C1 segment of cervical spinal cord (tissue), 14 donors: ENCODE measurements at places on chromosomes 4 and X.

- no peak for DNase-seq
Observed at GRCh38 chr4:15765910-15766697, 12.0 kb upstream of the CD38 start.

DNA sequence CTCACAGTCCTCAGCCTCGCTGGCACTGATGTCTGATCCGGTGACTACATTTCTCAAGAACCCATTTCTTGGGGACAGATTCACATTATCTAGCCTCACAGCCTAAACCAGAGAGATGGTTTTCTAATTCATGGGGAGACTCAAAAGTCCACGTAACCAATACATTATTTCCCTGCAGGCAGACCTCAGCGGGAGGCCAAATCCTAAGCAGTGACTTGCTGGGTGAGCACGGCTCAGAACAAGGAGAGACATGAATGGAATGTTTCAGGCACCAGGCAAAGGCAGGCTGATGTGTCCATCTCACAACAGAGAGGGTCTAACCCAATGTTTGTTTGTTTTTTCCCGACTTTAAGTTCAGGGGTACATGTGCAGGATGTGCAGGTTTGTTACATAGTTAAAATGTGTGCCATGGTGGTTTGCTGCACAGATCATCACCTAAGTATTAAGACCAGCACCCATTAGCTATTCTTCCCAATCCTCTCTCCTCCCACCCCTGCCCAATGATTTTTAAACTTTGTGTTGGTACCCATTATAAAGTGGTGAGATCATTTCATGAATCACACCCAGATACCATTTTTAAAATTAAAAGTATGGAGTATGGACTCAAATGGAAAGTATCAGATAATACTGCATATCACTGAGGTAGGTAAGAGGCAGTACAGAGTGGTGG lies 53.3 kb downstream of the SCD5 start:
- DNase-seq, result no peak

DNA sequence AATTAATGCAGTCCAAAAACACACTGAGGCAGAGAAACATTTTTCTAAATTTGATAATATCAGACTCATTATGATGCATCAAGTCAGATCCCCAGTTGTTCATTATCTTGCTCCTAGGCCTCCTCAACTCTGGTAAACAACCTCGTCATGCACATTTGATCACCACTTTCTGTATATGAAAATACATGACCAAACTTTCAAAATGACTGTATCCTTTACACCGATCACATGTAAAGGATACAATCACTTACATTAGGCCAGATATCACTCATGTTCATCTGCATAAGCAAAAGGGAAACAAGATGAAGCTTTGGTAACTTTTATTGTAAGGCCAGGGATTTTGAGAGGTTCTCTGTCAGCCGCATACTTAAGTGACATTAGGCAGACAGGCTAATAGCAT lies 99.4 kb upstream of the IL1RAPL1 start:
- no peak for DNase-seq

- DNase-seq, result no peak
Observed at GRCh38 chrX:82219129-82219528, 1017.2 kb downstream of the SH3BGRL start.

DNA sequence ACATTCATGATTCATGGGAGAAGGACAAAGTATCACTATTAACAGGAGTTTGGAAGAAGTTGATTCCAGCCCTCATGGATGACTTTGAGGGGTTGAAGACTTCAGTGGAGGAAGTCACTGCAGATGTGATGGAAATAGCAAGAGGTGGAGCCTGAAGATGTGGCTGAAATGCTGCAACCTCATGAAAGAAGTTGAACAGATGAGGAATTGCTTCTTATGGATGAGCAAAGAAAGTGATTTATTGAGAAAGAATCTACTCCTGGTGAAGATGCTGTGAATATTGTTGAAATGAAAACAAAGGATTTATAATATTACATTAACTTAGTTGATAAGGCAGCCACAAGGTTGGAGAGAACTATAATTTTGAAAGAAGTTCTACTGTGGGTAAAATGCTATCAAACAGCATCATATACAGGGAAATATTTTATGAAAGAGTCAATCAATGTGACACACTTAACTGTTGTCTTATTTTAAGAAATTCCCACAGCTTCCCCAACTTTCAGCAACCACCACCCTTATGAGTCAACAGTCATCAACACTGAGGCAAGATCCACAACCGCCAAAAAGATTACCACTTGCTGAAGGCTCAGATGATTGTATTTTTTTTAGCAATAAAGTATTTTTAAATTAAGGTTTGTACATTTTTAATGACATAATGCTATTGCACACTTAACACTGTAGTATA lies 302.6 kb downstream of the CBLL2 start:
- DNase-seq, result no peak

GRCh38 chr4:113524096-113524495 lies 237.4 kb downstream of the CAMK2D start:
- DNase-seq, result no peak

- DNase-seq, result no peak
Observed at GRCh38 chr4:94475050-94475449, 23.3 kb downstream of the PDLIM5 start.

- DNase-seq, result no peak
Observed at GRCh38 chr4:122674371-122674770, 53.5 kb upstream of the IL21 start.

GRCh38 chrX:33285550-33285949 lies 74.2 kb upstream of the DMD start:
- no peak for DNase-seq

DNA sequence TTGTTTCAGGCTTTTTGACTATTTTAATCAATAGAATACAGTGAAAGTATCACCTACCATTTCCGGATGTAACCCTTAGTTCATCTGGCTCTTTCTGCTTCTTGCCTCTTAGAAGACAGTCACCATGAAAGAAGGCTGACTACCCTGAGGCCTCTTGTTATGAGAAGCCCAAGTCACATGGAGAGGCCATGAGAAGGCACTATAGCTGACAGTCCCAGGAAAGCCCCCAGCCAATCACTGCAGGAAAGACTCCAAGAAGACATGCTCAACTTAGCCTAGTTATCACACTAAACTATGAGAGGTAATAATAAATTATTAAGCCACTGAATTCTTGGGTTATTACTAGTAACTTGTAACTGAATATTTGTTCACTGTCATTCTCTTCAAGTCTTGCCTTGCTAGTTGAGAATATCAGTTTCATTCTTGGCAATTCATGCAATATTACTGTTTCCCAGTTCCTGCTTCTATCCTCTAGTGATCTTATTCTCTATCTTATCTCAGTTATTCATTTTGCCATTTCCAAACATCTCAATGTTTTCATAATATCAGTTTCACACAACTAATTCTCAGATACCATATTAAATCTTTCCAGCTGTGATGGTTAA lies 57.1 kb upstream of the GUCY1A1 start:
- no peak for DNase-seq

DNA sequence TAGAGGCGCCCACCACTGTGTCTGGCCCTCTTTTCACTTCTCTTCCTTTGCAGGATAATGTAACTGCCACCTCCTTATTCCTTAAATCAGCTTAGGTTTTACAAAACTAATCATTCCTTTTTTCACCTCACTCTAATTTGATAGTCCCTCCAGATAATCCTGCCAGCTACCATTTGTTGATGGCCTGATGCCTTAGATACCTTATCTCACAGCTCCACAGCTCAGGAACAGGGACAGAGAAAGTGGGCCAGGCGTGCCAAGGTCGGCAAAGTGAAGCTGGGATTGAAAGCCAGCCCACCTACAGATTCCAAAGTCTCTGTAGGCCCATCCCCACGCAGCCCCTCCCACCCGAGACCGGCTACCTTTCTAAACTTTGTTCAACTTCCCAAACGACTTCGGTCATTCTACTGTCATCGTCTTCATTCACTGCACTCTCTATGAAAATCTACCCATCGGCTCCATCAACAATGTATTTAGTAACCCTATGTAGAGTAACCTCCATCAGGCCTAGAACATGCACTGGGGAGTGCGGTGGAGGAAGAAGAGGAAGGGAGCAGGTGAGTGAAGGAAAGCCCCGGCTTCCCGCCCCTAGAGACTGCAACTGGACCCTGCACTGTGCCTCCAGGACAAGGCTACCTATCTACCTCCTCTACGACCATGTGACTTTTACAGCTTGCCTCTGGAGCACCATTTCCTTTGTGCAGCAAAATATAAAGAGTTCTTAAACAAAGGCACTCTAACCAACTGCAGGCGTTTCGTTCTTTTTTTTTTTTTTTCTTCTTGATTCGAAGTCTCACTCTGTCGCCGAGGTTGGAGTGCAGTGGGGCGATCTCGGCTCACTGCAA lies 1.5 kb downstream of the CASP6 start:
- no peak for DNase-seq

DNA sequence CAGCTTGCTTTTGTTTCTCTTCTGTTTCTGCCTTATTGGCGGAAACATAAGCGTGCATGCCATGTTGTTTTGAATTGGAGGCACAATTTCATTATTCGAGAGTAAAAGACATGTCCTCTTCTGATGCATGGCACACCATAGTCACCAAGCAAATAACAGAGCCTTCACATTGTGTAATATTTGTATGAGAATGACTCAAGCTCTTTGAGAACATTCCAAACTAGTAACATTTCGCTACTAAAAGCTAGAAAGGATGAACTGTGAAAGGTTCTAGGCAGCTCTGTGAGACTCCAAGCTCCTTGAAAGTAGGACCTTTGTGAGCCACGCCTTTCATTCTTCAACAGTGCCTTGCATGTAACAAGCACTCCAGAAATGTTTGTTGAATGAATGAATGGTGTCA lies 9.2 kb upstream of the ANXA3 start:
- no peak for DNase-seq

GRCh38 chr4:2441393-2442174 lies 22.8 kb downstream of the CFAP99 start:
- DNase-seq, result no peak

DNA sequence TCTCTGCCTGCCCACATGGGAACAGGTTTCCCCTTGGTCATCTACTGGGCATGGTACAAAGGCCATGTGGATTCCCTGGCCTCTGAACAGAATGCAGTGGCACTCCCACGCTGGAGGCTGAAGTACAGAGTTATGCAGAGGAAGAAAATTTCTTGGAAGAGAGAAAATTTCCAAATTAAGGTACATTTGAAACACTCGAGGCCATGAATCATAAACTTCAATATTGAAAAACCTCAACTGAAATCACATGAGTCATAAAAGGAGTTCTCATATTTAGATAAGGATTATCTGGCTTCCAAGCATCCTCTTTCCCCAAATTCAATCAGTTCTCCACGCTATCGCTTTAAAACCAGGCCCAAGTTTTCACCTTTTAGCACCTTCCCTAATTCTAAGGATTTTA lies 28.1 kb upstream of the TXK start:
- DNase-seq, result no peak

GRCh38 chr4:36414248-36414647 lies 132.8 kb downstream of the DTHD1 start:
- no peak for DNase-seq

DNA sequence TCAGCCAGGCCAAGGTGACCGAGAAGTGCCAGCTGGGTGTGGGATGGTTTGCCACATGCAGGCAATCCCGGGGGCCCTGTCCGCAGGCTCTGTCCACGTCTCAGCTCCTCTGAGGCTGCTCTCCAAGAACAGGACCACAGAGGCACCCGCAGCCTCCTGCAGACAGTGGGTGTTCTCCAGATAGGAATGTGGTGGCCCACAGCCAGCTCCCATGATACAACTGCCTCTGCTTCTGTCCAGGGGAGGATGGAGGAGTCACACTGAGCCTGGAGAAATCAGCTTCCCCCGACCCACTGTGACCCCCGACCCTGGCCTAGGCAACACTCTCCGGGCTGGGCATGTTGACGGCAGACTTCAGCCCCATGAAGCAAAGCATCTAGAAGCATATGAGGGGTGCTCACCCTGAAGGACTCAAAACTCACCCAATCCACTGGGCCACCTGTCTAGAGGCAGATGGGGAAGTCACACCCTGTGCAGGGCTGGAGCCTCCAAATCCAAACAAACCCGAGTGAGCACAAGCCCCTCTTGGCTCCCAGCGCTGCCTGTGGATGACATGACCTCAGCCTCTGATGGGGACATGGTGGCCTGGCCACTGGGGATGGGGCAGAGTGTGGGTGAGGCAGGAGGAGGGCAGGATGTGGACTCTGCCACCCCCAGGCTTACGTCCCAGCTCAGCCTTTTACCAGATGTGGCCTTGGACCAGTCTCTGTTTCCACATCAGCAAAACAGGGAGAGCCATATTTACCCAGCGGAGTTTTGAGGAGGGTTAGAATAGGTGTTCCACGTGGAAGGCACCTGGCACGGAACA lies 102.3 kb downstream of the PSAPL1 start:
- DNase-seq, result no peak

- DNase-seq, result no peak
Observed at GRCh38 chrX:584572-584971, 46.0 kb upstream of the SHOX start.

- peak; percentile 72 for DNase-seq
Observed at GRCh38 chrX:55451990-55452832, at the start of gene MAGEH1. MAGEH1 (plus strand) TSS chrX:55452127; CDS start chrX:55452375, 248 bp downstream.

DNA sequence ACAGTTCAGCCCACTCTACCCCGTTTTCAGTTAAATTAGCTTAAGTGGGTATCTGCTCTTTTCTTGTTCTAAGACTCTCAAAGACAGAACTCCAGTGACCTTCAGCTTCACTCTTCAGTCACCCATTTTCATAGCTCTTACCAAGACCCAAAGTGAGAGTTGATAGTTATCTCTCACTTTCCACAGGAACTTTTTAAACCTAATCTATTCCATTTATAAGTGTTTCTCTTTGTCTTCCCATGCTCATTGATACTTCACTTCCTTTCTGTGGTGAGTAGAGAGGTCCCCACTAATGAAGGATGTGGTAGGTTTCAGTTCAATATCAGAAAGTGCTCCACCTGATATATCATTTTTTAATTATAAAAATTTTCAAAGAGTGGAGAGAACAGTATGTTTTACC lies 33.4 kb downstream of the COX18 start:
- DNase-seq, result no peak

GRCh38 chr4:172011196-172011595 lies 198.0 kb downstream of the GALNTL6 start:
- no peak for DNase-seq

DNA sequence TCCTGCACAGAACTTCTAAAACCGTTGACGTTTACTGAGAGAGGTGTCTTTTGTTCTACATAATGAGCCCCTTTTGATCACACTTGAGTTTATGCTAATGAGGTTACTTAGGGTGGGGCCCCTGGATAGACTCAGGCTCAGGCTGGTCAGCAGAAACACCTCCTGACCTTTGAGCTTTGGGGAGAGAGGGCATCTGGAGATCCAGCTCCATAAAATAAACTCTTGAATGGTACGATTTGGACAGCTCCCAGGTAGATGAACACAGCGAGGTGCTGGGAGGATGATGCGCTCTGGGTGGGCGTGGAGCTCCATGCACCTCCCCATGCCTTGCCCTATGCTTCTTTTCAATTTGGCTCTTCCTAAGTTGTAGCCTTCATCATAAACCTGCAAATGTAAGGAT lies 52.0 kb downstream of the ENOPH1 start:
- DNase-seq, result no peak

GRCh38 chrX:81202943-81203342 lies 1.0 kb downstream of the SH3BGRL start:
- DNase-seq, result no peak
